ENCODE measurements at places on chromosomes 6 and 20. TPM values are rescaled to one million over a fixed set of nuclear protein-coding genes. Genes with fewer than 3 reads are reported as not detected.

GRCh38 chr6:125804264-125804663, 13.5 kb downstream of the NCOA7 start:
- H3K36me3 ChIP-seq = no peaks in the 10 kb centered on the region
- no peak for DNase-seq
- H3K27me3 ChIP-seq = no peaks in the 10 kb centered on the region
- H3K4me1 ChIP-seq = peaks cover 56% of the 10 kb centered on the region

DNA sequence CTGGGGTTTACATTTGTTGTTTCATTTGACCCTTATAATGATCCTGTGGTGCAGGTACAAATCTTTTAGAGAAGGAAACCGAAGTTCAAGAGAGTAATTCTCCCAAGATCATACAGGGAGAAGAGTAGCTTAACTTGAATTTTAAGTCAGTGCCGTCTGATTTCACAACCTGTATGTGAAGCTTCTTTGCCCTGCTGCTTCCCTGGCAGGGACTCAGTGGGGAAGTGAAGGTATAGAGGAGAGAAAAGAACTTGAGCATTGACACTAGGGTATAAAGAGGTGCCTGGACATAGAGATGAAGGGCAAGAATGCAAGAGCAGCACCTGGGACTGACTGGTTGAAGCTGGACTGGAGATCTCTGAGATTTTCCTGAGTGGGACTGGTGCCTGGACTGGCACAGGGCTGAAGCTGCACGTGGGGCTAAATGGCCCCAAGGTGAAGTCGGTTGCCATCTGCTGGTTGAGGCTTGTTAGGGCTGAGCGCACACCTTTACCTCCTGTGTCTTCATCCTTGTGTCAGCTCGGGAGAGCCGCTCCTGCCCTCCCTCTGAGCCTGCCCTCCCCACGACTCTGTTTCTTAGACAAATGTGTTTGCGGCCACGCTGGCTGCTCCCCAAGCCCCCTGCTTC, 41.8 kb downstream of the FARS2 start:
- DNase-seq = peak; percentile 76
- H3K27me3 ChIP-seq = no peaks in the 10 kb centered on the region
- peaks cover 18% of the 10 kb centered on the region for H3K4me1 ChIP-seq
- H3K4me3 ChIP-seq = no peak overlapping the region
- no peak overlapping the region for H3K27ac ChIP-seq

DNA sequence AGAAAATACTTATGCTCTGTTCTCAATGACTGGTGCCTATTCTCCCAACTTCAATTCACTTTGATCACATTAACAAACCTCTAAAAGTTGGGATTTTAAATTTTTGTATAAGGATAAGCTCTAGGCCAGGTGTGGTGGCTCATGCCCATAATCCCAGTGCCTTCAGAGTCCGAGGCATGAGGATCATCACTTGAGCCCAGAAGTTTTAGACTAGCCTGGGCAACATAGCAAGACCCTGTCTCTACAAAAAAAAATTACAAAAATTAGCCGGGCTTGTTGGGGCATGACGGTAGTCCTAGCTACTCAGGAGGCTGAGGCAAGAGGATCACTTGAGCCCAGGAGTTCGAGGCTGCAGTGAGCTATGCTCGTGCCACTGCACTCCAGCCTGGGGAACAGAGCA, 3.9 kb downstream of the SSR1 start:
- H3K36me3 ChIP-seq = peaks cover 58% of the 10 kb centered on the region
- no peaks in the 10 kb centered on the region for H3K27me3 ChIP-seq
- DNase-seq = no peak

DNA sequence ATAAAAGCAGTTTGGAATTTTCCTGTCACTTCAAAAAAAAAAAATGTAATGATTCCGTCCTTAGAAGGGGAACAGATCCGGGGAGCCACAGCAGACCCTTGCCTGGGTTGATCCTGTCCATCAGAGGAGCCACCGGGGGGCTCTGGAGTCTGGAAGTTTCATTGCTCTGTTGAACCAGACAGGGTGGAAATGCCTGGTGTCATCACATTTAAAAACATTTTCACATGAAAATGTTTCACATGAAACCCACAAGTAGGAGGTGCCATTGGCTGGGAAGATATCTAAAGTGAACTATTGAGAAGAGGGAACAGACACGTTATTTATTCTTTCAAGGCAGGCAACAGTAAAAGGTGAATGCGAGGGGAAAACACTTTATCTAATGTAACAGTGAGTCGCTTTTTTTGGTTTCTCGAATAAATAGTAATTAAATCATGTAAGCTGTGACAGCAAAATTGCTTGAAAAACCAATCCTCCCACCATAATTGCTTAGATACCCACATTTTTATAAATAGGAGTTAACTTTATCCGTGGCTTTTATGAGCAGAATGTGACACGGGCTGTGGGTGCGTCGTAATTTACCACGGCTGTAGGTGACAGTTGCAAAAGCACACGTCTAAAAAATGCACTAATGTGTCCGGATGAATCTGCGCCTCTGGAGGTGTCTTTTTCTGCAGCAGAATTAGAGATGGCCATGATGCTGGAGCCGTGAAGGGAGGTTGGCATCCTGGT, 323.4 kb downstream of the TAF4 start:
- no peaks in the 10 kb centered on the region for H3K27me3 ChIP-seq
- H3K4me3 ChIP-seq = no peak overlapping the region
- no peaks in the 10 kb centered on the region for H3K36me3 ChIP-seq
- no peak for DNase-seq
- H3K4me1 ChIP-seq = no peaks in the 10 kb centered on the region

GRCh38 chr6:63589952-63590411, 17.7 kb downstream of the LOC128125822 start:
- H3K4me3 ChIP-seq = no peak overlapping the region
- H3K4me1 ChIP-seq = no peaks in the 10 kb centered on the region
- no peaks in the 10 kb centered on the region for H3K27me3 ChIP-seq
- no peak overlapping the region for H3K27ac ChIP-seq
- DNase-seq = no peak

DNA sequence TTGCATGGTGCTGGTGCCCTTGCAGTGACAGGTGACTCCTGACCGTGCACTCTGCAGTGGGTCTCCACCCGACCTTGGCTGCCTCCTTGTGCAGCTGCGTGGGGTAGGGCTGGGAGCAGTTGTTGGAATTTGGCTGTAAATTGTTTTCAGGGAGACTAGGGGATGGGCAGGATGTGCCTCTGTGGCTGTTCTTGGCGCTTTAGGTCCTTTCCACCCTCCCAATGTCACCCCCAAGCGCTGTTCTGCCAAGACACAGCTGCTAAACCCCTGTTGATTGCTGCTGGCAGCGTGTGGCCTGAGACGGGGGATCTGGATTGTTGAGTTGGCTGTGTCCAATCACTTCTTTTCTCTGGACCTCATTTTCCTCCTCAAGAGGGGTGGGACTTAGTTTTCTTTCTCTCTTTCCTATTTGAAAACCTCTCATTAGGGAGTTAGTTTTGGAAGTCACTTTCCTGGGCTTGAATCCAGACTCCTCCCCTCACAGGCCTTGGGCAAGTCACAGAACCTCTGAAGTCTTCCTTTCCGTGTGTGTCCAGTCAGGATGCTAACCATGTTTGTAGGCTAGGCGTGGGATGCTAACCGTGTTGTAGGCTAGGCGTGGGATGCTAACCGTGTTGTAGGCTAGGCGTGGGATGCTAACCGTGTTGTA, 8.5 kb downstream of the IGF2R start:
- no peaks in the 10 kb centered on the region for H3K27me3 ChIP-seq
- DNase-seq = no peak
- peaks cover 67% of the 10 kb centered on the region for H3K4me1 ChIP-seq

GRCh38 chr20:13909067-13909466, 81.3 kb downstream of the SEL1L2 start:
- H3K27me3 ChIP-seq = no peaks in the 10 kb centered on the region
- no peak overlapping the region for H3K27ac ChIP-seq
- no peak for DNase-seq
- H3K36me3 ChIP-seq = no peaks in the 10 kb centered on the region

The MRAP2 gene
- total RNA-seq = 1.3 TPM

The NPBWR2 gene
- not detected for total RNA-seq

The BPI gene
- not detected for total RNA-seq

The CTCFL gene
- total RNA-seq = not detected

The C20orf144 gene
- not detected for total RNA-seq

The SLC44A4 gene
- 175 TPM for total RNA-seq

All from stomach (tissue), 19 donors.